ENCODE measurements at places on chromosomes 5 and 9. TPM values are rescaled to one million over a fixed set of nuclear protein-coding genes. Genes with fewer than 3 reads are reported as not detected.

DNA sequence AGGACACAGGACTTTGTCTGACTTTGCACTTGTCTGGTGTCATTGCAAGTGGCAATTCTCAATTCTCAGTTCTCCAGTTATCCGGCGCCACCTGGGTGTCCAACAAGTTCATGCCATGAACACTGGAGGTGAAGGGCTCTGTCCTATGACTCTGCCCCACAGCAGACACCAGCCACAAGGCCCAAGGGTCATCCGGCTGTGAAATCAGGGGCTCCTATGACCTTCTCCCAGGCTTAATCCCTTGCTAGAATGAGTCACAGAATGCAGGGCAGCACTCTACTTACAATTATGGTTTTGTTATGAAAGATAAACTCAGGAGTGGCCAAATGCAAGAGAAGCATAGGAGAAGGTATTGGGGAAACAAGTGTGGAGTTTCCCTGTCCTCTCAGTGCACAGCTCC is 392.0 kb downstream of the GADD45G start:
- no peak overlapping the region for H3K4me3 ChIP-seq
- no peak overlapping the region for H3K27ac ChIP-seq
- H3K4me1 ChIP-seq = peaks cover 25% of the 10 kb centered on the region
- H3K27me3 ChIP-seq = no peaks in the 10 kb centered on the region
- peak; percentile 43 for DNase-seq
- H3K36me3 ChIP-seq = no peaks in the 10 kb centered on the region

The TAF11L10 gene
- not detected for total RNA-seq

- no peaks in the 10 kb centered on the region for H3K36me3 ChIP-seq
- H3K27ac ChIP-seq = no peak overlapping the region
- peaks cover 42% of the 10 kb centered on the region for H3K4me1 ChIP-seq
- H3K4me3 ChIP-seq = no peak overlapping the region
- no peak for DNase-seq
These were observed 514.8 kb downstream of the RAB3C start for GRCh38 chr5:59097712-59098111.

- no peaks in the 10 kb centered on the region for H3K4me1 ChIP-seq
- no peak overlapping the region for H3K4me3 ChIP-seq
- no peak overlapping the region for H3K27ac ChIP-seq
- no peaks in the 10 kb centered on the region for H3K36me3 ChIP-seq
These were observed 634.5 kb downstream of the BRINP1 start for GRCh38 chr9:118734696-118735095.

DNA sequence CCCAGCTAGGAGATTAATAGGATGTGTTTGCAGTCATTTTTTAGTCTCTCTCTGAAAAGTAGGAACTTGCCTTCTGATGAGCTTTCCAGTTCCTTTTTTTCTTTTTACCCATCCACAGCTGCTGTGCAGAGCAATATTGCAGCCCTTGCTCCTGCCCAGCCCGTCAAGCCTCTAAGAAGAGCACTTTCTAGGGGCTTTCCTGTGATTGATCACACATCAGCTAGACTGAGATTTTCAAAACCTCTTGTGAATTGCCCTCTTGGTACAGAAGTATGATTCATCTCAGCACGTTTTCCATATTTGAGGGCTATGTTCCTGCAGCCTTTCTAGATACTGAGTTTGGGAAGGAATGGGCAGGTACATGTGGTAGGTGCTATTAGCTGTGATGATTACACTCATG is 93.9 kb downstream of the GALNT10 start:
- peaks cover 13% of the 10 kb centered on the region for H3K4me1 ChIP-seq
- no peak for DNase-seq
- no peak overlapping the region for H3K27ac ChIP-seq
- peaks cover 6% of the 10 kb centered on the region for H3K36me3 ChIP-seq
- no peak overlapping the region for H3K4me3 ChIP-seq

DNA sequence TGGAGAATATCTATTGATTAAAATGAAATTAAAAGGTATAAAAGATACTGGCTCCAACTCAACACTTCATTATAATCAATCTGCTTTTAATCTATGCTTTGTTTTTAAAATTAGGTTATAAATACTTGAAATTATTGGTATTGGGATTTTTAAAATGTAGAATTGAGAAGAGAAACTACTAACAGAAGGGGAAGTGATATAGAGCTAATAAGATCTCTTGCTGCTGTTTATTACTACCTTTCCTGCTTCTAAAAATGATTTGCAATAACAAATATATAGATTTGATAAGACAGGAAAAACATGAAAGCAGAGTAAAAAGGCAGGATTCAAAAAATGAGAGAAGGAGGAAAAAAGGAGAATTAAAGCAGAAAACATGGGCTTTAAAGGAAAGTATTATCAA is 209.3 kb upstream of the NREP start:
- no peaks in the 10 kb centered on the region for H3K4me1 ChIP-seq
- no peaks in the 10 kb centered on the region for H3K36me3 ChIP-seq
- H3K4me3 ChIP-seq = no peak overlapping the region
- DNase-seq = no peak

Data from activated CD4-positive, alpha-beta T cell treated with anti-CD3 and anti-CD28 coated beads for 36 hours (primary cell).